ENCODE measurements at places on chromosomes 12 and 14. TPM values are rescaled to one million over a fixed set of nuclear protein-coding genes. Genes with fewer than 3 reads are reported as not detected.

Gene ARHGAP9
- total RNA-seq: 185 TPM

Gene SRRM4
- not detected for total RNA-seq

Gene GABARAPL1
- 79.7 TPM for total RNA-seq

Gene CDH24
- 4.6 TPM for total RNA-seq

Gene FOXG1
- total RNA-seq: not detected

Gene COL2A1
- total RNA-seq: not detected

Gene CDK17
- 108 TPM for total RNA-seq

Gene DHH
- 0.79 TPM for total RNA-seq

Gene BDKRB2
- total RNA-seq: 0.13 TPM

Gene SLC38A4
- 0.34 TPM for total RNA-seq

Gene TBC1D30
- total RNA-seq: 6.8 TPM

- no peak overlapping the region for H3K27ac ChIP-seq
- H3K36me3 ChIP-seq: no peaks in the 10 kb centered on the region
- H3K27me3 ChIP-seq: no peaks in the 10 kb centered on the region
- H3K4me3 ChIP-seq: no peak overlapping the region
Observed at GRCh38 chr14:24913021-24913420, 136.9 kb downstream of the STXBP6 start.

DNA sequence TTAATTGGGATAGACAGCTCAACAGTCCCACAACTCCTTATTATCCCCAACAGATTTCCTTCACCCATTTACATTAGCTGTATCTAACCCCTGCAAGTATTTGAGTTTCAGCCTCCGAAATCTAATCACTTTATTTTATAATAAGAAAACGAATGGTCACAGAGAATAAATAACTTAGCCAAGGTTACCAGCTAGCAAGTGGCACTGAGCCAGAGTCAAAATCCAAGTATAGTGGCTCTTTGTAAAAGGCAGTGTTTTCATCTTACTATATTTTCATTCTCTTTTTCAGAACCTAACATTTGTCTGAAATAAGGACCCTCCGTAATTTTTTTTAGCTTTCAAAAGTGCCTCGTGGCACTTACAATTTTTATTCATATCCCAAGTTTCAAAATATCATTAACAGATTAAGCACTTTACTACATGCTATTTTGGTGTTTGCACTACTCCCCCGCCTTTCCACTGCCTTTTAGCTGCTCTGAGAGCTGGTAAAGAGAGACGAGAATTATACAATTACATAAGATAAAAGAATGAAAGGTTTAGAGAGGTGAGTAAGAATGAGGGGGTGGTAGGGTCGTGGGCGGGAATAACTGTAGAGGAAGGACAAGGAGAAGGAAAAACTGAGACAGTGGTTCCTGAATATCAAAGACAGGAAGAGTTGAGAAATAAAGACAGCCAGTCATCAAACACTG is 3.7 kb upstream of the USP15 start:
- H3K4me1 ChIP-seq: peaks cover 21% of the 10 kb centered on the region
- no peak overlapping the region for H3K27ac ChIP-seq
- no peaks in the 10 kb centered on the region for H3K36me3 ChIP-seq
- H3K4me3 ChIP-seq: no peak overlapping the region
- no peak for DNase-seq
- no peaks in the 10 kb centered on the region for H3K27me3 ChIP-seq

DNA sequence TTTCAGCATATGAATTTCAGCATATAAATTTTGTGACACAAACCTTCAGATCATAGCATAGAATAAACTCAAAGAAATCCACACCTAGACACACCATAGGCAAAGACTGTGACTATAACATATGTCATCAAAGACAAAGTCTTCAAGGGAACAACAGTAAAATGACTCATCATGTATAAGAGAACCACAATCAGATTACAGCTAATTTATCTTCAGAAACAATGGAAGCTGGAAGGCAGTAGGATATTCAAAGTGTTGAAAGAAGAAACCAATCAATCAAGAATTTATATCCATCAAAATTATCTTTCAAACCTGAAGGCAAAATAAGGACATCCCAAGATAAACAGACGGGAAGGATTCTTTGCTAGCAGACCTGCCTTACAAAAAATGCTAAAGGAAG is 29.0 kb downstream of the DLK1 start:
- H3K4me1 ChIP-seq: no peaks in the 10 kb centered on the region
- H3K4me3 ChIP-seq: no peak overlapping the region
- H3K36me3 ChIP-seq: no peaks in the 10 kb centered on the region
- H3K27ac ChIP-seq: no peak overlapping the region

DNA sequence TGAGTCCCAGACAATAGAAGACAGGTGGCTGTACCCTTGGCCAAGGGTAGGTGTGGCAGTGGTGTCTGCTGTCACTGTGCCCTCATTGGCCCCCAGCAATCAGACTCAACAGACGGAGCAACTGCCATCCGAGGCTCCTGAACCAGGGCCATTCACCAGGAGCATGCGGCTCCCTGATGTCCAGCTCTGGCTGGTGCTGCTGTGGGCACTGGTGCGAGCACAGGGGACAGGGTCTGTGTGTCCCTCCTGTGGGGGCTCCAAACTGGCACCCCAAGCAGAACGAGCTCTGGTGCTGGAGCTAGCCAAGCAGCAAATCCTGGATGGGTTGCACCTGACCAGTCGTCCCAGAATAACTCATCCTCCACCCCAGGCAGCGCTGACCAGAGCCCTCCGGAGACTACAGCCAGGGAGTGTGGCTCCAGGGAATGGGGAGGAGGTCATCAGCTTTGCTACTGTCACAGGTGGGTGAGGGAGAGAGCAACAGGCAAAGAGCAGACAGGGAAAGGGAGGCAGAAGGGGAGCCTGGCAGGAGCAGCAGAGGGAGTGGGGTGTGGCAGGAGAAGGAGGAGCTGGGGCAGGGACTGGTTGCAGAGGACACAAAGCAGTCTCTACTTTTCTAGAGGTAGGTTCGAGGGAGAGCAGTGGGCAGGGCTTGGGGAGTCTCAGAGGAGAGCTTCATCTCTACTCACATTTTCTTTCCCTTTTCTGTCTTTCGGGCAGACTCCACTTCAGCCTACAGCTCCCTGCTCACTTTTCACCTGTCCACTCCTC is 452 bp downstream of the INHBE start:
- no peaks in the 10 kb centered on the region for H3K27me3 ChIP-seq
- peak; percentile 68 for DNase-seq
- no peak overlapping the region for H3K4me3 ChIP-seq
- H3K4me1 ChIP-seq: peaks cover 37% of the 10 kb centered on the region
- H3K36me3 ChIP-seq: no peaks in the 10 kb centered on the region
- H3K27ac ChIP-seq: no peak overlapping the region

DNA sequence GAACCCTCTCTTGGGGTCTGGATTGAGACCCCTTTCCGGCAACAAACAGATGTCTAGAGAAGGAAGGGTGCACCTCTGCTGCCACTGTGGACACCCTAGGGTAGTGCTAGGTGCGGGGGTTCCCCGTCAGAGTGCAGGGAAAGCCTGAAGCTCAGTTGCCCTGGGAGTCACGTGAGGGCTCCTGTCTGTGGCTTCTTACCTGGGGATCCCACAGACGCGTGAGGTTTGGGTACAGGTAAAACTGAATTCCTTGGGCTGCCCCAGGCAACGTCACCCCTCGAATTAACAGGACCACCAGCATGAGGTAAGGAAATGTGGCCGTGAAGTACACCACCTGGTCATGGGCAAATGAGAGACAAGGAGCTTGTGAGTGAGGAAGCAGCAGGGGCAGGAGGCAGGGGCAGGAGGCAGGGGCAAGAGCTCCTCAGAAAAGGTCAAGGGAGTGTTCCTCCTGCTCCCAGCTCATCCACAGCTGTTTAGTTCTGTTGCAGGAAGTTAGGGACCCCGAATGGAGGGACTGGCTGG is 21.0 kb upstream of the SLC6A12 start:
- DNase-seq: no peak
- H3K27me3 ChIP-seq: peaks cover 19% of the 10 kb centered on the region
- no peak overlapping the region for H3K27ac ChIP-seq
- H3K4me3 ChIP-seq: no peak overlapping the region

DNA sequence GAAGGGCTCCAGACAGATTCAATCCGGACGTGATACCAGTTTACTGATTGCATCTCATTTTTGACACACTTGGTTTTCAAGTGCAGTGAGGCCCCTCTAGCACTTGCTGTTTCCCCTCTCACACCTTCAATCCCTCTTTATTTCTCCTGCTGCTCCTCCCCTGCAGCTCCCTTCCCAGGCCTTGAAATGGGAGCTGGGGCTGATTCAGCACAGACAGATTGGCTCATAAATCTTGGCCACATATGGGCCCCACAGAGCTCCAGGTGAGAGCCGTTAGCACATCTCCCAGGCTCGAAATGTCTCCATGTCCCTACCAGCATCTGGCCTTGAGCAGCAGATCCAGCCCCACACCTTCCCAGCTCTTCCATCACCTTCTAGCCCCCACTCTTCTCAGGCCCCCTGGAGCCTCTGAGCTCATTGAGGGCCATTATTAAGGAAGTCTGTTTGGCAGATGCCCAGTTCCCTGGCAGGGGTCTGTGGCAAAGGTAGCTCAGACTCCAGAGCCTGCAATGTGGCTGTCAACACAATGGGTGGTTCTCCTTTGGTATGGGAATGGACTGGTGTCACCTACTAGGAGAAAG is 220.3 kb upstream of the FKBP4 start:
- H3K27ac ChIP-seq: no peak overlapping the region
- H3K36me3 ChIP-seq: no peaks in the 10 kb centered on the region
- H3K27me3 ChIP-seq: no peaks in the 10 kb centered on the region
- H3K4me1 ChIP-seq: no peaks in the 10 kb centered on the region

GRCh38 chr12:92301356-92301755 is 155.7 kb upstream of the BTG1 start:
- H3K27ac ChIP-seq: no peak overlapping the region
- H3K4me1 ChIP-seq: peaks cover 22% of the 10 kb centered on the region
- no peaks in the 10 kb centered on the region for H3K27me3 ChIP-seq
- no peak for DNase-seq
- no peaks in the 10 kb centered on the region for H3K36me3 ChIP-seq
- no peak overlapping the region for H3K4me3 ChIP-seq

GRCh38 chr12:76548222-76548837 is 11.2 kb downstream of the OSBPL8 start:
- peaks cover 20% of the 10 kb centered on the region for H3K4me1 ChIP-seq
- H3K27me3 ChIP-seq: no peaks in the 10 kb centered on the region
- H3K27ac ChIP-seq: peak overlapping the region; percentile 5
- no peak for DNase-seq
- H3K36me3 ChIP-seq: no peaks in the 10 kb centered on the region
- no peak overlapping the region for H3K4me3 ChIP-seq

GRCh38 chr14:93903342-93904184 is 23.6 kb upstream of the FAM181A start:
- H3K27me3 ChIP-seq: peaks cover 12% of the 10 kb centered on the region
- no peak overlapping the region for H3K4me3 ChIP-seq
- no peak for DNase-seq
- H3K4me1 ChIP-seq: no peaks in the 10 kb centered on the region
- H3K36me3 ChIP-seq: no peaks in the 10 kb centered on the region

GRCh38 chr12:40156021-40156764 is 50.3 kb upstream of the SLC2A13 start:
- H3K4me1 ChIP-seq: peaks cover 65% of the 10 kb centered on the region
- no peaks in the 10 kb centered on the region for H3K36me3 ChIP-seq
- no peak overlapping the region for H3K4me3 ChIP-seq
- no peak for DNase-seq
- H3K27ac ChIP-seq: no peak overlapping the region

DNA sequence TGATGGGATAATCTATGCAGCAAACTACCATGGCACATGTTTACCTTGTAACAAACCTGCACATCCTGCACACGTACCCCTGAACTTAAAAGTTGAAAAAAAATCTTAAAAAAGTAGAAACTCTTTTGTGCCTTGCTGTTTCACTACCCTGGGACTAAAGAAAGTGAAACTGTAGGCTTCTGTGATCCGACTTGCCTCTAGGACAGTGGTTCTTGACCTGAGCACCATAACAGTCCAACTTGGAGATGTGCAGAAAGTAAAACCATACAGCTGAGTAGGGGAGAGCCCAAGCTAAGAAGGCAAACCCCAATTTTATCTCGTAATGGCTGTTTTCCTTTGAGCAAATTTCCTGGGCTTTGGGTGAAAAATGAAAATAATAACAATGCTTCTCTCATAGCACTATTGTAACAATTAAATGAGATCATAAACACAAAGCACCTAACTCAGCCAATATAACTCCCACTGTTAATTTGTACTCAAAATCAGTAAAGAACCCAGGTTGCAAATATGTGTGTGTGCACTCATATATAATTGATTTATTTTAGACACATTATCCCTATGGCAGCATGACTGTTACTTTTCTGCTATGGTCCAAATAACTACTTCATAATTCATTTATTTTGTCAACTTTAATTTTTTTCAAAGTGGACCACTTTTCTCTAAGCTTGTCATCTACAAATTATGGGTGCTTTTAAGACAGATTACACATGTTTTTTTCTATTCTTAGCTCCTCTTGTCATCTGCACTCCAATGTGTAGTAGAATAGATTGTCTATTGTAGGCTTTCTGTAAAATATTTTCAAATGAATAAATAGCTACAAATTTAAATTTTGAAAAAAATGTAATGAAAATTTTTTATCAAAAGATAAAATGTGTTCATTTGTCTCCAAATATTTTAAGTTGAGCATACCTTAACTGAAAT is 334.9 kb downstream of the BTG1 start:
- no peak overlapping the region for H3K4me3 ChIP-seq
- H3K4me1 ChIP-seq: no peaks in the 10 kb centered on the region
- H3K27me3 ChIP-seq: no peaks in the 10 kb centered on the region
- H3K36me3 ChIP-seq: no peaks in the 10 kb centered on the region

- H3K27ac ChIP-seq: no peak overlapping the region
- no peak for DNase-seq
- H3K4me3 ChIP-seq: no peak overlapping the region
- H3K4me1 ChIP-seq: no peaks in the 10 kb centered on the region
- H3K36me3 ChIP-seq: no peaks in the 10 kb centered on the region
- H3K27me3 ChIP-seq: no peaks in the 10 kb centered on the region
Observed at GRCh38 chr14:30179381-30180130, 251.9 kb upstream of the PRKD1 start.
